ENCODE measurements at places on chromosomes 6 and 20.
A peak's percentile ranks its signal among the peaks of the same experiment; 100 is the strongest.

DNA sequence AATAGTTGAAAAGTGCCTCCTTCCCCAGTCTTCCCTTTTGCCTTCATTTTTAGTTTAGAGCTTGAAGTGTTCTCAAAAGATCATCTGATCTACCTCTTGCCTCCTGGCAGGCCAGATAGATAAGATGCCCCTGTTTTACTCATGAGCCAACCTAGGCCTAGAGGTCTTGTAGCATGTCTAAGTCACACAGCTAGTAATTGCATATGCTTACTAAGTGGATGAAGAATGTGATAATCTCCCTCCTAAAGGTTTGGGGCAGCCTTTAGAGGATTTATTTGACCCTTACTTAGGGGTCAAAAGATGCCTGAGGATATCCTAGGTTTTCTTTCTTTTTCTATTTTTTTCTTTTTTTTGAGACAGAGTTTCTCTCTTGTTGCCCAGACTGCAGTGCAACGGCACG, 2.1 kb downstream of the C6orf141 start:
- DNase-seq, result no peak

- DNase-seq, result no peak
These were observed 151.2 kb downstream of the GRM4 start for GRCh38 chr6:33994472-33995308.

DNA sequence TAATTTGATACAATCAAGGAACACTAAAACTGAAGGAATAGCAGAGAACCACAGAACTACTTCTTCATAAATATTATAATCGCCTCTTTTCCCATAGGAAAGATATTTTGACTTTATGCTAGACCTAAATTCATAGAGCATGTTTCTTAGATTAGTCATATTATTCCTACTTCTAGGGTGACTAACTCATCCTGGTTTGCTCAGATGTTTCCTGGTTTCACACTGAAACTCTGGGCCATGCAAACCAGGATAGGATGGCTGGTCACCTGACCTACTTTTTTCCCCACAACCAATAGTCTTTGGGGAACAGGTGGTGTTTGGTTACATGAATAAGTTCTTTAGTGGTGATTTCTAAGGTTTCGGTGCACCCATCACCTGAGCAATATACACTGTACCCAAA, 42.8 kb downstream of the MMS22L start:
- peak; percentile 17 for DNase-seq

DNA sequence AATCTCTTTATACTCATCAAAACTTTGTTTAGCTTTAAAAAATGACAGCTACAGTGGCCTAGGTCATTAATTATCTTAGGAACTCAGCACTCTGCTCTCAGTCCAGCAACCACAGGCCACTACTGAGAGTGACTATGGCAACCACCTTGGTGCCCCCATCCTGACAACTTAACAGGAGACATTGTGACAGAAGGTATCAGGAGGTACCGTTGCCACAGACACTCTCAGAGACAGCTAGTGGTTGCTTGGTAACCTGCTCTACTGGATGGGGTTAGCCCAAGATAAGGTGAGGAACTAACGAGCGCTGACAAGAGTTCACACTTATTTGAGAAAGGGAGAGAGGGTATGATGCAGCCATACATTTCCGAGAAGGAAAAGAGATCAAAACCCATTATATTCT, 76.1 kb upstream of the TFAP2D start:
- DNase-seq, result no peak

DNA sequence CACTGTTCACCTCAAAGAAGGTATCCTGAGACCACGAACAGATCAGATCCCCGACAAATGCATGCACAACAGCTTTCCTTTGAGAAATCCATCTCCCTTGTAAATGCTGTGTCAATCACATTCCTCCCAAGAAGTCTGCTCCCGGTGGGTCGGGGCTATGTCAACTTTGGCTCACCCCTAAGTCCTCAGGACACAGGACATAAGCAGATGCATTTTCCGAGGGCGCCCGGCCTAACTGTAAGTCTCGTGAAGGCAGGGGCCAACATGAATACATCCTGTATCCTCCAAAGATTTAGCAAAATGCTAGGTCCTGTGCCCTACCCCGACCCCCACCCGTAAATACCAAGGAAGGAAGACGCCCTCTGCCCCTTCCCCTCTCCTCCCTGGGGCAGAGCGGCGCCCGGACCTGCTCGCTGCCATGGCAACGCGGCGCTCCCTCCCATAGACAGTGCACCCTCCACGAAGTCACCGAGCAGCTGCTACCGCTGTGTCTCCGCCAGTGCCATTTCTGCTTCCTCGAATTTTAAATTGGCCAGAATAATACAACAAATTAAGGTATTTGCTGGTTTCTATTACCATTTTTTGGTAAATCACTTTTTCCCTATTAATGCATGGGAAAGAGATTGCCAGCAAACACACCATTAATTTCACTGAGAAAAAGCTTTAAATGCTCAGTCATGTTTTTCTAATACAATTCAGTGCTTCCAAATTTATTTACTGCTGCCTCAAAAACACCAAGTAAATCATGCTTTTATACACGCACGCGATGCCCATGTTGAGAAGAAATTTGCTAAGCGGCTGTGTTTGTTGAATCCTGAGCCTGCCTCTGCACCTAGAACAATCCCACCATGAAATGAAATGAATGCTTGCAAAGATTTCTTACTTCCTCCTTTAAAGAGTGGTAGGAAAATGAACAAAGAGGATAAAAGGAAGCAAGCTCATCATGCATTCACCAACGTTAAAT, 100.6 kb downstream of the PCSK2 start:
- no peak for DNase-seq

DNA sequence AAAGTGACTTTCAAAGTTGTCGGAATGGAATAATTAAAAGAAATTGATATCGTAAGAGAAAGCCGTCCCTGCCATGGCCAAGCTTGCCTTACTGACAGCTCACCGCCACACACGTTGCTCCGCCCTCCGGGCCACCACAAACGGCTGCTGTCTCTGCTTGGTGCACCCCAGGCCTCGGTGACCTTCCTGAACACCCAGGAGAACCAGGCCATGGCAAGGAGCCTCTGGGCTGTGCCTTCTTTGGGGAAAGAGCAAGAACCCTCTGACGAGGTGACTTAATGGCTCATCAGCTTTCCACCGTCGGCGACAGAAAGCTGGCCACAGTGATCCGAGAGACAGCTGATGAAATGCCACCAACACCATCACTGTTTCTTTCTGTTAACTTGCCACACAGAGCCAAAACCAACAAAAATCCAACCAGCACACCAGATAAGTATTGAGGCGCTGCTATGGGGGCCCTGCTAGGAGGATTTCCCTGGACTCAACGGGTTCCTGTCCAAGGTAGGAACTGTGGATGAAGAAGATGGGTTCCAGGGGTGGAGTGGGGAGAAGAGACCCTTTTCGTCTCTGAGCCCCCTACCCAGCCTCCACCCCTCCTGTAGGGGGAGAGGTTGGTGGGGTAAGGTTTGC, 61.4 kb downstream of the NPEPL1 start:
- no peak for DNase-seq

GRCh38 chr6:111338843-111339242, 144.2 kb downstream of the REV3L start:
- DNase-seq, result no peak

GRCh38 chr6:121297694-121298093, 36.6 kb downstream of the TBC1D32 start:
- no peak for DNase-seq

DNA sequence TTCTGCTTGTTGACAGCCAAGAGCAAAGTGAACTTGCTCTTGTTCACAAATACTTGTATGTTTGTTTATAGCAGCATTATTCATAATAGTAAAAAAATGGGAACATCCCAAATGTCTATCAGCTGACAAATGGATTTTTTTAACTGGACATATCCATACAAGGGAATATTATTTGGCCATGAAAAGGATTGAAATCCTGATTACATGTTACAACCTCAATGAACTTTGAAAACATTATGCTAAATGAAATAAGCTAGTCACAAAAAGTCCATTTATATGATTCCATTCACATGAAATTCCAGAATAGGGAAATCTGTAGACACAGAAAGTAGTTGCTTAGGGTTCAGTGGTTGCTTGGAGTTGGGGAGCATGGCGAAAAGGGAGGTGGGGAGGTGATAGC, 28.4 kb upstream of the BAG2 start:
- no peak for DNase-seq

- DNase-seq, result no peak
These were observed 14.2 kb upstream of the TNFRSF21 start for GRCh38 chr6:47323887-47324286.

DNA sequence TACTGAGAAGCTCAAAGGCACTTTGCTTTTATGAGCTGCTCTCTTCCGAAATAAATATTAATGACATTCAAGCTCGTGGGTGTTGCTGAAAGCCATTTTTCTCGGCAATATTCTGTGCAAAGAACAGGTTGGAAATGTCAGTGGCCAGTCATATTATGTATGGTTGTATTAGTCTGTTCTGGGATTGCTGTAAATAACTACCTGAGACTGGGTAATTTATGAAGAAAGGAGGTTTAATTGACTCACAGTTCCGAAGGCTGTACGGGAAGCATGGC, 32.1 kb downstream of the TUBB2B start:
- no peak for DNase-seq

DNA sequence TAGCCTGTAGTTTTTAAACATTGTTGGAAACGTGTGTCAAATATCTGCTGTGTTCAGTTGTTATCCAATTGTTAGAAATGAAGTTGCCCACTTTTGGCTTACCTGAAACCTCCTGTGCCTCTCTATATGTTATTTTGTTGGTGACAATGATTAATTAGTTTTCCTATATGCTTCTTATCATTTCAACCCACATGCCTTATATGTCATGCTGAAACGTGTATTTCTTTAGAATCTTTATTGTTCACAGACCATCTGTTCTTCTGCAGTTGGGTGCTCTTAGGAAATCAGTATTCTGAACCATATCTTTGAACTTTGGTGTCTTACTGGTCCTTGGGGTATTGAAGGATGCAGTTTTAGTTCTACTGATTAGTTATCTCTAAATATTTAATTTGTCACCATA, 91.2 kb upstream of the SCGN start:
- DNase-seq, result no peak

GRCh38 chr6:56079751-56080540, 167.4 kb downstream of the COL21A1 start:
- DNase-seq, result no peak

DNA sequence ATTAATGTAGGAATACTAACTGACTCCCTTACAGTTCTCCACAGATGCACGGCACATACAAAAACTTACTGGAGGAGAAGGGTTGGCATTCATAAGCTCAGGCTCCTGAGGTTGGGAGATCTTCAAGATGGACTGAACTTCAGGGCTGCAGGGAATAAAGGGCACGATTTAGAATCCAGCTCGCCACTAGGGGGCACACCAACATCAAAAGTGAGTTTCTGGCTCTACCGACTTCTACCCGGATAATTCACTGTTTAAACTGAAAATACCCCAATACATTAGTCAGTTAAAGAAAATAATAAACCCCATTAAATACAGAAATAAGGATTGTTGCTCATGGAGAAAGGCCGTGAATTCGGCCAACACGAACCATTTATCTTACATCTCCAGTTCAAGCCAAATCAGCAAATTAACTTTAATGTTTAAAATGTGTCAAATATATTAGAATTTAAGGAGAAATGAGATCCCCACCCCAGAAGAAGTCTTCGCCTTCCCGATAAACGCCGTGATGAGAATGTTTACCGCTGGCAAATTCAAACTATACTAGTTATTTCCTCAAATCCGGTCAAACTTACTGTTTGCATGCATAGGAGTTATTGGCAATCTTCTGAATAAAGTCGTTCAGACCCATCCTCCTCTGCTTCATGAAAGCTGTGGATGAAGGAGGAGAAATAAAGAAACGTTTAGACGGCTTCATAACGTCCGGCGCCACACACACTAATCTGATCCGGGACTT, 121.7 kb upstream of the SLC2A12 start:
- peak; percentile 70 for DNase-seq

DNA sequence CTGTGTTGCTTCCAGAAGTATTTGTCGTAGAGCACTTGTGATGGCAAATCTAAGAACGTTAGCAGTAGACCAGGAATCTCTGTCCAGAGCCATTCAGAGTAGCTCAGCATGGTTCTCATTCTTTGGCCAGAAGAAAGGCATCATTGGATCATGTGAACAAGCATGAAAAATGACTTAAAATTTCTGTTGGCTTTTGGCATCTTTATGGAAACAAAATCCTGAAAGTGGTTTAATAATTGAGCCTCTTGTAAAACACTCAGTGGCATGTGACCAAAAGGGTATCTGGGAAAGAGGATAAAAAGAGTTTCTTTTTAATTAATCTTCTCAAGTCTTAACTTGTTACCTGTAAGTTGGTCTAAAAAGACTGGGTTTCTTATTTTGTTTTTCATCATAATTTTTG, 55.2 kb downstream of the PTPN1 start:
- DNase-seq, result no peak

DNA sequence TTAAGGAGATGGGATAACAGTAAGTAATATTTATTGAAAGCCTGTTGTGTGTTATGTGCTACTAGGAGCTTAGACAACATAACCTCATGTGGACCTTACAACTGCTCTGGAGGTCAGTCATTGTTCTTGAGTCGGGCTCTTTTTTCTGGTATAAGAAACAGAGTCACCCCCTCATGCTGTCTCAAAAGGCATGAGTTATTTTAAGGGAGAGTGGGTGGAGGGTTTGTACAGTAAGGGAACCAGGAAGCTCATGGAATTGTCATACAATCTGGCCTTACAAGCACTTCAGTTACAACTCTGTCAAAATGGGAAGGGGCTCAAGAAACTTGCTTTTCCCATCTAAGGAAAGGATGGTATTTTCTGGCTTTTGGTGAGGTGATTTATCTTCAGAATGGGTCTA, 16.5 kb upstream of the DSE start:
- DNase-seq, result no peak

- DNase-seq, result no peak
These were observed 22.6 kb downstream of the SIRPA start for GRCh38 chr20:1917786-1918185.

DNA sequence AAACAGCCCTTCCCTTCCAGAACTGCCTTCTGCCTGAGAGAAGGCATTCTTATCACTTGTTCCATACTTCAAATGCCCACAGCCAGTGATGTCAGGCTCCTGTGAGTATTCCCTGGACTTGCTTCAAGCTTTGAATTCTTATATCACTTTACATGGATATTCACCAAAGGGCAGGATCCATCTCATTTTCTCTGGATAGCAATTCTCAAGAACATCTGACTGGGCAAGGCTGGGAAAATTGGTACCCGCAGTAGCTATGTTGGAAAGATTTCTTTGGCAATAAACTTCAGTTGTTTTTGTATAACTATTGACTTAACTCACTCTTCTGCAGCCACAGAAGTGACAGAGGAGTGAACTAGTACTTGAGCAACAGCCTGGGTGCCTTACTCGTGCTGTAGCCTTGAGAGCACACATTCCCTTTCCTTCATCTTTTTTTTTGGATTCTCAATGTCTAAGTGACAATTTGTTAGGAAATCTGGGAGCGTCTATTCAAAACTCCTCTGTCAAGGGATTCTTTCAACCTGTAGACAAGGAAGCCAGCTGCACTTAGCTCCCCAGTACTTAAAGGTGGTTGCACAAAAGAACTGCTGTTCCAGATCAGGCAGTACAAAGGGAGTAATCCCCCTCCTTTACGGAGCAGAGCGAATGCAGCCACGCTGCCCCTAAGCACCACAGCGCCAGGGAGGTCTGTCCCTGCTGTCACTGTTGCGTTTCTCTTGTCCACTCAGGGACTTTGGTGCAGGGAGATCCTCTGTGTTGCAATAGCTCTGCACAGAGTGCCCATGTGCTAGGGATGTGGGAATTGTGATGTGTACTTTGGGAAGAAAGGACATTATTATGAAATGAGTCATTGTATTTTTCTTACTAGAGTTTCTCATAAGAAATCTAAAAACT, 69.6 kb downstream of the JAG1 start:
- DNase-seq, result peak; percentile 77

- no peak for DNase-seq
These were observed 12.4 kb downstream of the CD40 start for GRCh38 chr20:46130534-46130933.
